ENCODE measurements at places on chromosomes 13 and 19.

DNA sequence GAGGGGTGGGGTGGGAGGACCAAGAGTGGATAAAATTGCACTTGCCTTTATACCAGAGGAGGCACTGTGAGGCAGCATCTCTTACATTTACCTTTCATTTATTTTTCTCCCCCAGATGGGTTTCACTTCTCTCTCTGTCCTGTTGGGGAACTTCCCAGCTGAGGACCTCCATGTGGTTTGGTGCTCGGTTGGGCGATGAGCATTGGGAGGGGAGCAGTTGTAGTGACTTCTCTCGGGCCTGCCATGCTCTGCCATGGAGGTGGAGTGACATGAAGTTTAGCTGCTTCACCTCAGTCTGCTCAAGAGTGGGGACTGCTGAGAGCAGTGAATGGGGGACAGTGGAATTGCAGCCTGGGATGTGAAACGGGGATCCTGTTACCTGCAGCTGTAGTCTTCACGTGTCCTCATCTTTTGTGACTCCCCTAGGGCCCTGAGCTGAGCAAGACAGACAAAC is 23.1 kb upstream of the CXCL17 start:
- no peak for DNase-seq

DNA sequence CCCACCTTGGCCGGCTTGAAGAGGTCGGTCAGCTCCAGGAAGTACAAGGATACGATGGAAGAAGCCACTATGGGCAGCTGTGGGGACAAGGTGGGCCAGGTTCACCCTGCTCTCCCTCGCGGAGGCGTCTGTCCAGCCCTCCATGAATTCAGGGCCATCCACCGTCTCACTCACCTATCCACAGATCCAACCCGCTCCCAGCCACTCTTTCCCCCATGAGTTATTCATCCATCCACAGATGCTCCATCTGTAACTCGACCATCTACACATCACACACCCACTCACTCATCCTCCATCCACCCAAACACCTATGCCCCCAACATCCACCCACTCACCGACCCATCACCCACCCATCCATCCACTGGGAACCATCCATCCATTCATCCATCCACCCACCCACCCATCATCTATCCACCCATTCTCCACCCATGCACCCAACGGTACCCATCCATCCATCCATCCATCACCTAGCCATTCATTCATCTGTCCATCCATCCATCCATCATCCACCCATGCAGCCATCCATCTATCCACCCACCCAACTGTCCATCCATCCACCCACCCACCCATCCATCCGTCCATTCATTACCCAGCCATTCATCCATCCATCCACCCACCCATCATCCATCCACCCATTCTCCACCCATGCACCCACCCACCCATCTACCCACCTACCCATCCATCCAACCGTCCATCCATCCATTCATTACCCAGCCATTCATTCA is 5.8 kb downstream of the PLPPR3 start:
- DNase-seq, result no peak

GRCh38 chr19:2607712-2608601 is 94.5 kb downstream of the GNG7 start:
- peak; percentile 67 for DNase-seq

DNA sequence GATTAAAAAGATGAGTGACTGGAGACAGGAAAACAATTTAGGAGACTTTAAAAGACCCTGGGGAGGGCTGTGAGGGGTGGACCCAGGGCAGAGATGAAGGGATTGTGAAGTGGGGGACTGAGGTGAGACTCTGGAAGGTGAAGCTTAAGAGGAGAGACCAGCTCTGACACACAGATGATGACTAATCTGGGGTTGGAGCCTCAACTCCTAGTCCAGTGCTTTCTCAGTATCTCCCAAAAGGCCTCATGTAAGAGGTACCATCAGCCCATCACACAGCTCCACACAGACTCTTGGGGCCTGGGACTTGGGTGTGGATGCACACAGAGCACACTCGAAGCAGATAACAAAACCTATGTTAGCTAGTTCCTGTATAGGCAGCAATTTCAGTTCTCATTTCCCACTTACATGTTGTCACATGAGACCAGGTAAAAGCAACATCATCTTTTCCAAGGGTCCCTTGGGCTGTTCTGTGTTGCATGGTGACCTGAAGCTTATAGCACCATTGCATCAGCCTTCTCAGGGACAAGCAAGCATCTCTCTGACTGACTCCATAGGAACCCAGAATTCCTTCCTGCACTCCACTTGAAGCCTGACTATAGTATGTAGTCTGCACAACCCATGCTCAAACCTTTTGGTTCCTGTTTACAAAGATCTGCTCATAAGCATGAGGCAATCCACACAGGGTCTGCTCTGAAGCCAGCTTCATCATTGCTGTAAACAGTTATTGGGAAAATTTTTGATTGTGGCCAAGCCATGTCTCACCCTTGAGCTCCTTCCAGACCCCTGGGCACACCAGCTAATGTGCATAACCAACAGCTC is 88.6 kb upstream of the MYCBP2 start:
- no peak for DNase-seq

GRCh38 chr13:47673009-47673850 is 327.8 kb downstream of the SUCLA2 start:
- DNase-seq, result no peak

GRCh38 chr19:50721441-50722137 is 1.6 kb upstream of the CLEC11A start:
- DNase-seq, result no peak

DNA sequence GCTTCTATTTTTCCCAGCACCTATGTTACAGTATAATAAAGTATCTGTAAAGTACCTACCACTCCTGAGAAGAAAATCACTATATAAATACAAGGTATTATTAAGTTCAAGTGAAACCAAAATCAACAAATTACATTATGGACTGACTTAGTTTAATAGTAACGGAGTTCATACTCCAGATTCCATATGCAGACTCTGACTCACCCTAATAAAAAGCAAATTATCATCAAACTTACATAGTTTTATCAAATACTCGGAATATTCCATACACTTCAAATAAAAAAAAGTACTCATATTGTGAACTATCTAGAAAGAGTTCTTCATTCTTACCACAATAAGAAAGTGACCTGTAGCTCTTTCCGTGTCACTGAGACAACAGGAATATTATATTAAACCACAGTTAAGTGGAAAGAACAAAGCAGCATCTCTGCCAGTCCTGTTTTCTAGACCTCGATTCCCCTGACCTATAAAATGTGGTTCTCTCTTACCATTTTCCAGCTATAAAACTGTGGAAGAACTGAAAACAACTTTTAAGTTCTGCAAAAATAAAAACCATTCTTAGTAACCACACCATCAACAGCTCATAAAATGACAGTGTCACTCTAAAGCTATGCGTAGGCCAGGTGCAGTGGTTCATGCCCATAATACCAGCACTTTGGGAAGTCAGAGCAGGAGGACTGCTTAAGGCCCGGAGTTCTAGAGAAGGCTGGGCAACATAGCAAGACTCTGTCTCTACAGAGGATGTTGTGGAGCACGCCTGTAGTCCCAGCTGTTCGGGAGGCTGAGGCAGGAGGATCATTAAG is 42.6 kb downstream of the USP12 start:
- DNase-seq, result no peak

DNA sequence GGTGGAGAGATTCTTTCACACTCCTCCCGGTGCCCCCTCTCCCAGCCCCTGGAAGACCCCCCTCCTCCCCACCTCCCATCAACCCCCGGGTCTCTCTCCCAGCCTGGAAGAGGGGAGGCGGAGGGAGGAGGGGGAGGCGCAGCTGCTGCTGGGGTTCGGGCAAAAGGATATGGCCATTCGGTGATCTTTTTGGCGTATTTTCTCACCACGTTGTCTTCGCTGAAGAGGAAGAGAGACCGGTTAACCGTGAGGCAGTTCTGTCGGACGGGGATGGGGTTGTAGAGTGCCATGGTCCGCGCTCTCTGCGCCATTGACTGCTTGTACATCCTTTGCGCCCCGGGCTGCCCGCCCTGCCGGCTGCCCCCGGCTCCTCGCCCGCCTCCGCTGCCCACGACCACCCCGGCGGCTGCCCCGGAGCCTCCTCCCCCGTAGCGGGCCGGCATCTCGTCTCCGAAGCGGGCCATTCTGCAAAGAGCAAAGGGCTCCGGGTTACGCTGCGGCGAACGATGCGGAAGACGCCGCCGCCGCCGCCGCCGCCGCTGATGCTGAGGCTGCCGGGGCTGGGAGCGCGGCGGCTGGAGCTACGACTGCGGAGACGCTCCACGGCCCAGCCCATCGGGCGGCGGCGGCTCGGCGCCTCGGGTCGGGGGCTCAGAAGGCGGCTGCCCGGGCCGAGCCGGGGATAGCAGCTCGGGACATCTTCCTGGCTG is 363 bp downstream of the CACNA1A start:
- no peak for DNase-seq

DNA sequence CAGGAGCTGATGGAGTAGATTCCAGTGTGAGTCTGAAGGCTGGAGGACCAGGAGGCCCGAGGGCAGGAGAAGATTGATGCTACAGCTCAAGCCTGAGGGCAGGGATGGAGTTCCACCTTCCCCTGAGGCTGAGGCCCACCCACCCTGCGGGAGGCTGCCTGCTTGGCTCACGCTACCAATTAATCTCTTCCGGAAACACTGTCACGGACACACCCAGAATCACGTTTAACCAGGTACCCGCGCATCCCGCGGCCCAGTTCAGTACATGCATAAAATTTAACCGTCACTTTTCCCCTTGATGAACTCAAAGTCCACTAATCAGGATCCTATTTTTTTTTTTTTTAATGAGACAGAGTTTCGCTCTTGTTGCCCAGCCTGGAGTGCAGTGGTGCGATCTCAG is 5.2 kb upstream of the ZNF628 start:
- DNase-seq, result no peak

DNA sequence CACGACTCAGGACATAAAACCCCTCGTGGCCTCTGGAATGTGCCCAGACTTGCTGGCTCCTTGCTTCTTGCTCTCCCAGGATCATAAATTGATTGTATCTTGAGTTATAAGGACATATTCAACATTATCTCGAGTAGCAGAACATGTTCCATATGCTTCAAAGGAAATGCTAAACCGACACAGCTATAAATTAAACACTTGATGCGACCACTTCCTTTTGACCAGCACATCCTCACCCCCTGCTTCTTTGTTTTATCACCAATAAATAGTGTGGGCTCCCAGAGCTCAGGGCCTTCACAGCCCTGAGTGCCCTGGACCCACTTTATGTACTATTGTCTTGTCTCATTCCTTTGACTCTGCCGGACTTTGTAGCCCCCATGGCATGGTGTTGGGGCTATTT is 157.0 kb upstream of the PABPC3 start:
- DNase-seq, result no peak

- peak; percentile 7 for DNase-seq
Measured at GRCh38 chr19:14248578-14249011, 42.6 kb upstream of the ADGRL1 start.

DNA sequence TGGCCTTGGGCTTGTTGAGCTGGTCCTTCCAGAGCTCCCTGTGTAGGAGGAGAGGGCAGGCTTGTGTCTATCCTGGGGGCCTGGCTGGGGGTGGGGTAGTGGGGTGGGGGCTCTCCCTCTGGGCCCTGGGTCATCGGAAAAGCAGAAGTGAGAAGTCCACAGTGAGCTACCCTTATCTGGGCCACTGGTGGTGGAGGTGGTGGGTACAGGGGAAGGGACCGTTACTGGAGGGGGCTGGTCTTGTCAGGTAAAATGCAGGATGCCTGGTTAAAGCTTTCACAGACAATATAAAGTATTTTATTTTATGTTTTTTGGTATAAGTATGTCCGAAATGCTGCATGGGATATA is 342 bp upstream of the SIGLEC10 start:
- no peak for DNase-seq

- DNase-seq, result no peak
Measured at GRCh38 chr19:31014668-31015067, 334.6 kb downstream of the TSHZ3 start.

Data from activated T-helper 1 cell treated with Interleukin-2 at 50 U/mL for 16 hours (primary cell).